Activated CD4-positive, alpha-beta T cell treated with anti-CD3 and anti-CD28 coated beads, Interleukin-2, amount 50 U/mL, for 48 hours (primary cell): ENCODE measurements at places on chromosomes 5 and 9.

DNA sequence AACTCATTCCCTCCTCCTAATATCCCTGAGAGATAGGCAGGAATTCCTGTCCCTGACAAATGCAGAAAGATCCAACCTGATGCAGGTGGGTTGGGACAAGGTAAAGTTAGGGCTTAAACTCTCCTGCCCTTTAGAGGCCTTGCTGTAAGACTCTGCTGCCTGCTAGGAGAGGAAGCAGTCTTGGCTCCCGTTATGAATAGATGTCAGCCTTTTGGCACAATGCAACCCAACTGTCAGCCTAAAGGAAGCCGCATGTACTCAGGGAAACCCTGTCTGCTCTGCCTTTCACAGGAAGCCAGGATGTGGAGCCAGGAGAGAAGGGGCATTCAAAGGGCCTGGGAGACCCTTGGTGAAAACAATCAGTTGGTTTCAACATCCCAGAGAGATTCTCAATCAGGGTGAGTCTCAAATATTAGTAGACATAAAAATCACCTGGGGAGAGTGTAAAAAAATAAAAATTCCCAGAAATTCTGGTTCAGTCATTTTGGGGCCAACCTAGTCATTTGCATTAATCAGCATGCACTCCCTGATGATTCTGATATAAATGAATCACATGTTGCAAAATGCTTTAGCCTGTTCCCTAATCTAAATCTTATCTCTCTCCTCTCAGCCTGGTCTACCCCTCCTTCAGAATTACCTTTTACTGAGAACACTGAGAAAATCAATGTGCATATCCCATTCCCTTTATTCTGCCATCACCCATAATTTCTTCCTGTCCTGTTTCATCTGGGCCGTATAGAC is 136.2 kb upstream of the TRIM32 start:
- DNase-seq: no peak

DNA sequence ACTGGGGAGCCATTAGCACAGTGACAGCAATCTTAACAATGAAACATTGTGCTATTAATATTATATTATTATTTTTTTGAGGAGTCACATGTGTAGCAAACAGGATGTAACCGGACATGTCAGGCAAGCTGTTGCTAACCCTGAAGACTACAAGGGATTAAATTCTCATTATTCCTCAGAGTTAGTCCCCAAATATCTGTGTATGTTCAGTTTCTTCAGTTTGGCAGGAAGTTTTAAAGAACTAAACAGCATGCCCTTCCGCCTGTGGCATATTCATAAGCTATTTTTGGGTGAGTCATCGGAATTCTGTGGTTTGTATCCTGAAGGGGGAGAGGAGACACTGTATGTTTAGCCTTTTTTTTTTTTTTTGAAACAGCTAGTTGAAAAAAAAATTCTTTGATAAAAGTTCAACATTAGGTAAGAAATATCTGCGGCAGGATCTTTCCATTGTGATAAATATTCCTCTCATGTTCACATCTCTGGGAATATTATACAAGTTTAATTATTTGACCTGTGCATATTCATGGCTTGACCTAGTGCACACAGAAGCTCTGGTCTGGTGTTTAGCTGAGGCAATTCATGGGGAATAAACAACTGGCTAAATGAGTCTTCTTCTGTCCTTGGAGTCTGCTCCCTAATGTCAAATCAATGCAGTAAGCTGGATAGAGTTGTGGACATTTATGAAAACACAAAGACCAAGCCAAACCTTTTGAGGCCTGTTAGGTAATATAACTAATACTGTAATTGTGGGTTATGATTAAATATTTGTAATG is 202.7 kb upstream of the CDKN2B start:
- no peak for DNase-seq

DNA sequence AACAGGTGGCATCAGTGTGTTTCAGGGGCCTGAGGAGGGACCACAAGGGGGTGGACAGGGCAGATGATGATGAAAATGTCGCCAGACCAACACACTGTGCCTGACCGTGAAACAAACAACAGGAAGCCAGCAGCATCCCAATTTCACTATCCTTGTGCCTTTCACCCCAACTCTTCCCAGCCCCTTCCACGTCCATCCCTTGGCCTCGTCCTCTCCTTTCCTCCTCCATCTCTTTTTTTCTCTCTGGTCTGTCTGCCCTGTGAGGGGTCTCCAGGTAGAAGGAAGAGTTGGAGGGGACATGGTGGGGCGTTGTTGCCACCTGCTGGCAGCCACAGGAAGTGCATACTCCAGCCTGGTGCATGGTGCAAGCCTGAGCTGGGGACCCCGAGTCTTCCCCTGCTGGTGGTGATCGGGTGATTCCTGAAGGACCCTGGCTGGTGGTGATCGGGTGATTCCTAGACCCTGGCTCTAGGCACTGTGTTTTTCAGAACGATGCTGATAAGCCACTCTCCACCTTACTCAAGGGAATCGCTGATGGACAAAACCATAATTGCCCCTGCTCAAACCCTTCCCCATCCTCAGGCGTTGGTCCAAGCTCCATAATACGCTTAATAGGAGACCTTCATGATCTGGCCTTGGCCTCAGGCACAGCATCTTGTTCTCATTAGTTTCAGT is 21.7 kb upstream of the NSD1 start:
- peak; percentile 74 for DNase-seq

- DNase-seq: peak; percentile 25
Observed at GRCh38 chr5:1522601-1523479, 920 bp downstream of the LPCAT1 start.
